ENCODE measurements at places on chromosomes 3 and 15.

- no peak for DNase-seq
Observed at GRCh38 chr3:13277860-13278531, 142.1 kb downstream of the NUP210 start.

DNA sequence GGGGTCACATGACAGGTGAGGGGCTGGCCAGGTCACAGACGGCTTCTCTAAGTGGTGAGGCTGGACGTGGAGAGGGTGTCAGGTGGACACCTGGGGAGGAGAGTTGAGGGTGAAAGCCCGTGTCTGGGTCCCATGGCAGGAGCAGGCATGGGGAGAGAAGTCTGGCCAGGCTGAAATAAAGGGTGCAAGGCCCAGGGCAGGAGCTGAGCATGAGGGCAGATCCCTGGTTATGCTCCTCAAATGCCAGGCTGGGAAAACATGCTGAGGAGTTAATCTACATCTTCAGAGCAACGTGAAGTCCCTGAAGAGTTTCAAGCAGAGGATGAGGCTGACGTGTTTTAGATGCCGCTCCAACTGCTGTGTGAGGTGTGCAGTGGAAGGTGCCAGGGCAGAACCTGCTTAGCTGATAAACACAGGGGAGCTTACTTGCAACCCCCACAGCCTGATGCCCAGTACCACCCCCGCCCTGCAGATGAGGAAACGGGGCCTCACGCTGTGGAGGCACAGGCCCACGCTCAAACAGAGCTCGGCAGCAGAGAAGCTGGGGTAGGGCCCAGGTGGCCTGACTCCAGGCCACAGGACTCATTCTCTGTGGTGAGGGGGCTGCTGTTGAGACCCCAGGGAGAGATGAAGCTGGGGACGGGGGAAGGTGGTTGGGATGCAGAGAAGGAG, 40.5 kb downstream of the HCN4 start:
- no peak for DNase-seq

DNA sequence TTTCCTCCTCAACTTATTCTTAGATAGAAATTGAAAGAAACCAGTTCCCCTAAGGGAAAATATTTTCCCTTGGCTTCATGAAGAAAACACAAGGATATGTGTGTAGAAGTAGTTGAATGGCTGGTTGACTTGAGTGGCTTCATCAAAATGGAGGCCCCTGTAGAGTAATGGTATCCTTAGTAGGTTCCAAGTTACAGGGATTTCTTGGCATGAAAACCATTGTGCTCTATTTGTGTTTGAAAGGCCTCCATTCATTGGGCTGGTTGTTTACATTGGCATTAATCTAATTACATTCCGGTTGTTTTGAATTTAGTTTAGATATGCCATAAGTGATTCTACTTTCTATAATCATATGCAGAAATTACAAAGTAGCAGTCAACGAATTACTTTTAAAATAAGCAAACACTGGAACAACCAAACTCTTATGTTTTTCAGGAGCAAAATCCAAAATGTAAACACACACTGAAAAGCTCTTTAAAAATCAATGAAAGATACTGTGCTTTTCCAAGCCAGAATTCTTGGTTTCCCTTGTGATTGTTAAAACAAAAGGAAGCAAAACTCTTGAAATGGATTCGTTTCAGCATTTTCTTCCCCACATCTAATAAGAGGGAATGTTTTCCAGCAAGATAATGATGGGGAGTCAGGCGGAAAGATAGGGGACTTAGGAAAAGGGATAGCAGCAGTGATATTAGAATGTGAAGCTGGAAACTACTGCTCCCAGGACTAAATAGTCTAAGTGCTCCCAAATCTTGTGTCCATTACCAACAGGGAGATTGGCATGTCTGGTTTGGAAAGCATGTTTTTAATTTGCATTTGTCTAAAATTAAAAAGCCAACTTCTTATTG, 77.0 kb downstream of the EPHA3 start:
- DNase-seq = no peak

DNA sequence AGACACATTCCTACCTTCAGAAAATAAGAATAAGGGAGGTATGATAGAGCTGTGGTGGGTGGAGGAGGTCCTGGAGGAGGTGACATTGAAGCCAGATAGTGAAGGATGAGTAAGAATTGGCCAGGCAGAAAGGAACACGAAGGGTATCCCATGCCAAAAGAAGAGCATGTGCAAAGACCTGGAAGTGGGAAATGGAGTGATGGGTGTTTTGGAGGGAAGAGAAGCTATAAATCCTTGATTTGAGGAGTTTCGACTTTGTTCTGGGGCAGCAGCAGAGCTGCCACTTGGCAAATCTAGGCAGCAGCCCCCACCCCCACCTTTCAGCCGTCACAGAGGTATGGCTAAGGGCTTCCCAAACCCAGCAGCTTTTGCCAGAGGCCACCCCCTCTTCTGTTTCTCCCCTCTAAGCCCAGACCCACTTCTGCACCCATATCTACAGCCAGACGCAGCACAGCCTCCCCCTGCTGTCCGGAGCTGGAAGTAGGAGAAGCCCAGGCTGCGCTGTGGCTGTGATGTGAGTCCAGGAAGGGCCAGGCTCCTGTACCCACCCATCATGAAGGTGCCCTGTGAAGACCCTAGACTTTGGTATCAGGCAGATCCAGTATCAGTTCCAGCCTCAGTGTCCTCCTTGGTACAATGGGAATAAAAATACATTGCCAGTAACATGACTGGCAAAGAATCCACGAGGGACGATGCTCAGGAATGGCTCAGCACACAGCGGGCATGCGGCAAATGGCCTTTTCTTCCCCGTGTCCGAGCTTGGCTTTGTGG, 188.7 kb upstream of the LINGO1 start:
- peak; percentile 15 for DNase-seq

GRCh38 chr15:59245559-59245958, 38.9 kb downstream of the LDHAL6B start:
- no peak for DNase-seq

GRCh38 chr3:10770981-10771380, 45.0 kb upstream of the SLC6A11 start:
- DNase-seq = no peak

DNA sequence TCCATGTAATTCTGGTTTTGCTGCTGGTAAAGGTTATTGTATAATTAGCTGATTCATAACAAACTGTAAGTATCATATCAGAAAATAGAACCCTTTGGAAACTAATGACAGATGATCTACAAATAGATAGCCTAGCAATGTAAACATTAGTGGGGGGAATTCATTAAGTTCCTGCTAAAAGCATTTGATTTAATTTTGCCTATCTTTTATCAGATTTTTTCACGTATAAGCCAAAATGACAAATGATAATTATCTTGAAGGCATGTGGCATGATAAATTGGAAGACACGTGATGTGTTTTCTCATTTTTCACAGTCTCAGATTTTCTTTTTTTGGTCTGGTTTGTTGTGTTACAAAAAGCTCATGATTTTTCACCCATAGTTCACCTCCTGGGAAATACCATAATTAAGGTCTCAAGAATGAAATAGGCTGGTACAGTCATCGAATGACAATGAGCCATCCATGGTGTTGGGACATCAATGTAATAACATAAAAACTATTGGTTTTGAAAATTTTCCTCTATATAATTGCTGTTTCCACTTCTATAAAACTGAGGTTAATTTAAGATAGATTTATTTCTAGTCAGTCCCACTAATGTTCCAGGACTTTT, 325.9 kb upstream of the TBL1XR1 start:
- no peak for DNase-seq

DNA sequence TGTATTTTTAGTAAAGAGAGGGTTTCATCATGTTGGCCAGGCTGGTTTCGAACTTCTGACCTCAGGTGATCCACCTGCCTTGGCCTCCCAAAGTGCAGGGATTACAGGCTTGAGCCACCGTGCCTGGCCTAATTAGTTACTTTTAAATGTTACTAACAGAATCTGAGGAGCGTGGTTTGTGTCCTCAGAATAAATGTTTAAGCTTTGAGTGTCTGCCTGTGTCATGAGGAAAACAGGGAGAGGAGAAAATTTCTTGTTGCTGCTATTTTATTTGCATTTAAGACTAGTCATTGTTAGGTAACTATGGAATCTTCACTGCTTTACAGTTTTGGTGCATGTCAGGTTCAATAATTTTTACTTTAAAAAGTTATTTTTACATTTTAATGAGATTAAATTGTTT, 68.8 kb downstream of the TCF12 start:
- no peak for DNase-seq

DNA sequence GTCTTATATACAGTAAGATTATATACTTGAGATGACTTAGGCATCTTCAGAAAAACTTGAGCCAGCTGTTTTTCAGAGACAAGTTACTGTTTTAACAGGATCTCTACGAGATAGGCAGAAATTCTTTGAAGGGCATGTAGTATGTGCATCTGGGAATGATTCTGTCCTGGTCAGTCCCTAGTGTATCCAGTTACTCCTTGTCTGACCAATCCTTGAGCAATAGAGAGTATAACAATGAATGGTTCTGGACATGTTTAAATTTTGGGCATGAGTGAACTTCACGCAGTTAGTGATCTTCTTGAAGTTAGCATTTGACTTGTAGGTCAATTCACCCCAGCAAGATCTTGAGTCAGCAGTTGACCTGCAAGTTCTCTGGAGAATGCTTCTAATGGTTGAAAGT, 24.7 kb upstream of the HHLA2 start:
- DNase-seq = no peak

- no peak for DNase-seq
Observed at GRCh38 chr3:32414522-32415202, 23.0 kb downstream of the CMTM7 start.

DNA sequence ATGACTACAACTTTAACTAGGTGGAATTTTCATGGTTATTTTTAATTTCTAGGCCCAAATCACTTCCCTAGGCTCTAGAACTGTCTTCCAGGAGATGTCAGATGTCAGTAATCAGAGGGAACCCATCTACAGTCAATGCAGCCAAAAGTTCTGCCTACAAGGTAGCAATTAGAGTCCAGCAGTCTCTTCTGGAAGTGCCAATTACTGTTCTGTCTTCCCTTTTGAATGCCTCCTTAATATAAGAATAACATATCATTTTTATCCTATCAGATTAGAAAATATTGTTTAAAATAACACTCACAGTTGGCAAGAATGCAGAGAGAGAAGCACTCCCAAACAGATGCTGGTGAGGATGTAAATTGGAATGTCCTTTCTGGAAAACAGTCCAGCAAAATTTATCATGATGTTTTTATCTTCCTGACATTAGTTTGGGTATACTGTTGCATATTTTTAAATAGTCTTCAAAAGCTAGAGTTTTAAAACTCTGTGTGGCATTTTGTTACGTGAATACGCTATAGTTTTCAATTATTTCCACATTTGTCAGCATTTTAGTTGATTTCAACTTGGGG, 543.7 kb downstream of the FHIT start:
- DNase-seq = no peak

DNA sequence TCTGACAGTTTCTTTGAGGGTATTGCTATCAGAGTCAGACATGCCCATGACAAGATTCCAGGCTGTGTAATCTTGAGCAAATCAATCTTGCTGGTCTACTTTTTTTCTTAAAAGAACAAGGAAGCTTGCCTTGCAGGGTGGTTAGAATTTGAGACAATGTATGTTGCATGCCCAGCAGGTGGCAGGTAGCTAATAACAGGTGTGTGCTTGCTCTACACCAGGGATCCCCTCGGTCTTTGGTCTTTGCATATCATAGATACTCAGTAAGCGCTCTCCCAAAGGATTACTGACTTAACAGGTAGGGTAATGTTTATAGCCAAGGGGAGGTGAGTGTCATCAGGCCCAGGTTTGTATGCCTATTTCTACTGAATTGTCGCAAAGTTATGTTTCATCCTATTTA, 37.3 kb downstream of the CACNA1D start:
- no peak for DNase-seq

DNA sequence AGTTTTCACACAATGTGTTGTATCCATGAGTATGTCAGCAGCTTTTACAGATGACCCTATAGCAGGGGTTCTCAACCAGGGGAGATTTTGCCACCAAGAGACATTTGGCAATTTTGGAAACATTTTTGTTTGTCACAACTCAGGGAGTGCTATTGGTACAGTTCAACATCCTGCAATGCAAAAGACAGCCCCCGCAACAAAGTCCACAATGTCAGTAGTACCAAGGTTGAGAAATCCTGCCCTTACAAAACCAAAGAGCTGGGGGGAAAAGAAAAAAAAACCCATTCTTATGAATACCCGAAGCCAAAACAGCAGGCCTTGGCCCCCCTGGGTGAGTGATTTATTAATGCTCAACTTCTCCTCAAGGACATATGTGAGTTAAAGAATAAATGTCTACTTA, 99.1 kb downstream of the LARS2 start:
- no peak for DNase-seq

DNA sequence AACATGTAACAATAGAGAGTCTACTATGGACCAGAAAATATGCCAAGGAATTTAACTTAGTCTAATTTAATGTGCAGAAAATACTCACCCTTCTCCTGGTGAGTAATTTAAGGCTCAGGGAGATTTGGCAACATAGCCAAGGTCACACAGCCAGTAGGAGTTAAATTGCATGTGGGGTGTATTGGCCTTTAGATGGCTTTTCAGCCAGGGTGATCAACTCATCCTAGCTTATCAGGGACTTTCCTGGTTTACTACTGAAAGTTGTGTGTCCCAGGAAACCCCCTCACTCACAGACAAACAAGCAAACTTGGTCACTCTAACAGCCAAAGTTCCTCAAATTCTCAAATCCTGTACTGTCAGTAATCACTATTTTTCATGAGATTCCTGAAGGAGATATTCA, 2.6 kb upstream of the SLC9A9 start:
- no peak for DNase-seq

- no peak for DNase-seq
Observed at GRCh38 chr3:7371693-7372572, 511.0 kb downstream of the GRM7 start.

- DNase-seq = no peak
Observed at GRCh38 chr3:107994181-107994580, 96.7 kb downstream of the CD47 start.

DNA sequence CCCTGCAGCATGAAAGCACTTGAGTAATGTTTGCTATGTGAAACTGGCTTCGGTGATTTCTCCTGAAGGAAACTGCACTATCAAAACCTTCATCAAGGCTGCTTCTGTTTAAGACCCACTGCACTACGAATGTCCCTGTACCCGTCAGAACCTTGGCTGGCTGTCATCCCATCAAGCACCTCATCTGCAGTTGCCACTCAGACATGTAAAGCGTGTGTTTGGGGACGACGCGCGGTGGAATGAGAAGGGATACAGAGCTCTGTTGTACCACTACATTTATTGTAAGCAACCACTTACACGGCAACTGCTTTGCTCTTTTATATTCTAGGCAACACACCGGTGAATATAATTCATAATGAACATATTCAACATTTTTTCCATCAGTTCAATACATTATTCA, 147.6 kb downstream of the TIGIT start:
- no peak for DNase-seq

DNA sequence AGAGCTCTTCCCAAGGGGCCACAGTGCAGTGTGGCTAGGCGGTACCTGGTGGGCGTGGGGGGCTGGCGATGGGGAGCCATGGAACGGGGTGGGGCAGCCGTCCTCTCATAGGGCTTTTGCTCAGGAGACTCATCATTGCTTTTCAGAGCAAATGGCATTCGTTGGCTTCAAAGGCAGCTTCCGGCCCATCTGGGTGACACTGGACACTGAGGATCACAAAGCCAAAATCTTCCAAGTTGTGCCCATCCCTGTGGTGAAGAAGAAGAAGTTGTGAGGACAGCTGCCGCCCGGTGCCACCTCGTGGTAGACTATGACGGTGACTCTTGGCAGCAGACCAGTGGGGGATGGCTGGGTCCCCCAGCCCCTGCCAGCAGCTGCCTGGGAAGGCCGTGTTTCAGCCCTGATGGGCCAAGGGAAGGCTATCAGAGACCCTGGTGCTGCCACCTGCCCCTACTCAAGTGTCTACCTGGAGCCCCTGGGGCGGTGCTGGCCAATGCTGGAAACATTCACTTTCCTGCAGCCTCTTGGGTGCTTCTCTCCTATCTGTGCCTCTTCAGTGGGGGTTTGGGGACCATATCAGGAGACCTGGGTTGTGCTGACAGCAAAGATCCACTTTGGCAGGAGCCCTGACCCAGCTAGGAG, 40.8 kb downstream of the MESD start:
- DNase-seq = no peak

All from GM04504 (cell line).